ENCODE measurements at places on chromosomes 6 and 20.

- no peak for DNase-seq
Measured at GRCh38 chr6:14500809-14501208, 383.2 kb downstream of the CD83 start.

- no peak for DNase-seq
Measured at GRCh38 chr6:39995633-39996032, 61.4 kb upstream of the MOCS1 start.

DNA sequence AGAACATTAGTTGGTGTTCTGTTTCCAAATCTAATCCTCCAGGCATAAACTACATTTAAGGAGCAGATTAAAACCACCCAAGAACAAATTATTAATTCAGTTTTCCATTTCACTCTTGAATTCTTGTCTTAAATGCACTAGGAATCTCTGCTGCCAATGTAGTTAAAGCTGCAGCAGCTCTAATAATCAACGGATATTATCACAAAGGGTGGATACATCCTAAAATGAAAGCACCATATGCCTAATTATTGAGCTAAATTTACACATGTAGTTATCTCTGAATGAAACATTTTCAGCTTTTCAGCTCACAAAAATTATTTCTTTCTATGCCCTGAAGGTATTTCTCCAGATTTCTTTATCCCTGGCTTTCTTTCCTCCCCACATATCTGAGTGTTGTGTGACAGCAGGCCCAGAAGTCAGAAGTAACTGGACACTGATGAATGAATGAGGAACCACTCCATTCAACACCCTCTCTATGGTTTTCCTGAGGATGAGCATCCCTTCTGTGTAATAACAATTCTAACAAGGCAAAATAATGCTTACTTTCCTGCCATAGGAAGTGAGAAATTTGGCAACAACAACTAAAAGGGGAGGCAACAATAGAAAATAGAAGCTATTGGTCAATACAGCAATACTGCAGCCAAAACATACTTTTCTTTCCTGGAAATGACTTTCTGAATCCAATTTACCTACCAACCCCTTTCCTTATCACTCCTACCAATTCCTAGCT, 14.9 kb downstream of the MAN1A1 start:
- no peak for DNase-seq

DNA sequence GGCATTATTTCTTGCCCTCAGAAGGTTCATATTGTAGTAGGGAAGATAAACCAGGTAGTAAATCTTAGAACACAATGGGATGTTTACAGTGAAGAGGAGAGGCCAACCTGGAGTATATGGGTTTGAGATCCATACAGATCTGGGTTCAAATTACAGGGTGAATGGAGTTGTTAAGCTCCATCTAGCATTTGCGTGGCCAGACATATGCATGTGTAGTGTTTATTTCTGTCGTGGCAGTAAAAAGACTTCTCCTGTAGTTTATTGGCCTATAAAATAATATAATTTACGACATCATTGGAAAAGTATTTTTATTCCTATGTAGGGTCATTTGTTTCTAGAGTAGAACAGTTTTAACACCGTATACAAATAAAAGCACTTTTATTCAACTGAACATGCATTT, 25.2 kb upstream of the TULP4 start:
- DNase-seq, result no peak

DNA sequence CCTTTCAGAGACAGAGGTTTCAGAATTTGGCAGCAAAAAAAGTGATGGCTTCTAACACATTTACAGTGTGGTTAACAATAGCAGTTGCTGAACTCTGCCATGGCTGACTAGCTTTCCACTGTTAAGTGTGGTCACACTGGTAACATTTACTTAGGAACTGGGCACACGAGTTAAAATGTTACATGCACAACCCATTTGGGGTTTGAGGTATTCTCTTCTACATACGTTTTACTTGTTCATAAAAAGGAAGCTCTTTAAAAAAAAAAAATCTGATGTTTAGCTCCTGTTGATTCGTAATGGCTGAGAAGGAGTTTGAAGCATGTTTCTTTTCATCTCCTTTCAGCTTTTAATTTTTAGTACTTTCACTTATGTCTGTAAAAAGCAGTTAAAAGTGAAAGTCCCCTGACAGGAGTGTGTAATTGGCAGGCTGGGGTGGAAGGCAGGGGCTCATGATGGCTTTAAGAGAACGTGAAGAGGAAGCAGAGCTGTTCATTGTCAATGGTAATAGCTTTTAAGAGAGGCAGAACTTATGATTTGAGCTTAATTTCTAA, 245.9 kb downstream of the FARS2 start:
- DNase-seq, result no peak

- DNase-seq, result no peak
Measured at GRCh38 chr6:46626228-46626909, 26.2 kb downstream of the CYP39A1 start.

DNA sequence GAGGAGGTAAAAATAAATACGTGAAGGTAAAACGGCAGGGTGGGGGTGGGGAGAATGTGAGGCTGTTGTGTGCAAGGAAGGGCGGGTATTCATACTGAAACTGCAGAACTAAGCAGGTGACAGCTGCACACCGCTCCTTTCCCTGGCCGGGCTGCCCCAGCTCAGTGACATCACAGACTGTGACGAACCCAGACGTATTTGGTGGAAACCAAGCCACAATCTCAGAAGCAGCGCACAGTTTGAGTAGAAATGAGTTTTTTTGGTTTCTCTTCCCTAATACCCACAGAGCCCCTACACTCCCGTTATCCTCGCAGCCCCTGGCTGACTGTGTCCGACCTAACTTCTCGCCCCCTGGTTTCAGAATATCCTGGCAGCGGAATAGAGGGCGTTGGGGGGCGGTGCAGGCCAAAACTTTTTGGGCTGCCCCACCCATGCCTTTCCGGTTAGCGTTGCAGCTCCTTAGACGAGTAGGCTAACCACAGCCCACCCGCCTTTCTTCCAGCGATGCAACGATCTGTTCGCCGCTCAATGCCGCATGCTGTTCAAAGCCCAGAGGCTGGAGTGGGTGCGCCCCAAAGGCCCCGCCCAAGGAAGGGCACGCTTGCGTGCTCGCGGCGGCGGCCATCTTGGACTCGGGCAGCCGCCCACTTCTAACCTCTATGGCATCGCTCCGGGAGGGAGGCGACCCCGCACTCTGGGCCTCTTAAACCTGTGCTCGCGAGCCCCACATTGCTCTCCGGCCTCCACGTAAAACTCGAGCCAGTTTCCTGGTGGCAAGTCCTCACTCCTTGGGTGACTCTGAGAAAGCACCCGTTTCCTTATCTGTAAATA, 9.1 kb downstream of the BAK1 start:
- peak; percentile 89 for DNase-seq

DNA sequence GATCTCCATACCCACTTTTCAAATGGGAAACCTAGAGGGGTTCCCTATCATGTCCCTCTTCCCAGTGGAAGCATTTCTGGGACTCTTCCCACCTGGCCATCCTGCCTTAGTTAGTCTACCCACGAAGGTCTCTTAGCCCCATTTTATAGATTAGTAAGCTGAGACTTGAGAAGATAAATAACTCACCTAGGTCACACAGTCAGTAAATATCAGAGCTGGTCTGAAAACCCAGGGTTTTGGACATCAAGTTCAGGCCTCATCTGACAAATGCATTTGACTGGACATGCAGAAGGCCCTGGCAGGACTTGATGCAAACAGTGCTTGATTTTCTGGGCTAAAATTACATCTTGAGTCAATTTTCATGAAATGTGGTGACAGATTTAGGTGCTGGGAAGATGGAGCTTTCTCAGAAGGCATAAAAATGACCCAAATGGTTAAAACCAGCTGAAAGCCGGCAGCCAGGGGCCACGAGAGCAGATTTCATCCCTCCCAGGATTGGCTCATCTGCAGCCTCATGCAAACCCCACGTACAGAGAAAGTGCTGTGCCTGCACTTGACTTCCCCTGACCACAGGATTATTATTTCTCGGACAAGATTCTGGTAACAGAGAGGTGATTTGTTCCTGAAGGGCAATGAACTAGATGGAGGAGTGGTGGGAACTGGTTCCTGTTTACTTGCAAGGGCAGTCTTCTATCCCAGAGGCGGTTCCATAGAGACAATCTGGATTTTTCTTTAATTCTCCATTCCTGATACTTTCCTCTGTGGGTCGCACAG, 23.1 kb downstream of the CPNE5 start:
- no peak for DNase-seq

DNA sequence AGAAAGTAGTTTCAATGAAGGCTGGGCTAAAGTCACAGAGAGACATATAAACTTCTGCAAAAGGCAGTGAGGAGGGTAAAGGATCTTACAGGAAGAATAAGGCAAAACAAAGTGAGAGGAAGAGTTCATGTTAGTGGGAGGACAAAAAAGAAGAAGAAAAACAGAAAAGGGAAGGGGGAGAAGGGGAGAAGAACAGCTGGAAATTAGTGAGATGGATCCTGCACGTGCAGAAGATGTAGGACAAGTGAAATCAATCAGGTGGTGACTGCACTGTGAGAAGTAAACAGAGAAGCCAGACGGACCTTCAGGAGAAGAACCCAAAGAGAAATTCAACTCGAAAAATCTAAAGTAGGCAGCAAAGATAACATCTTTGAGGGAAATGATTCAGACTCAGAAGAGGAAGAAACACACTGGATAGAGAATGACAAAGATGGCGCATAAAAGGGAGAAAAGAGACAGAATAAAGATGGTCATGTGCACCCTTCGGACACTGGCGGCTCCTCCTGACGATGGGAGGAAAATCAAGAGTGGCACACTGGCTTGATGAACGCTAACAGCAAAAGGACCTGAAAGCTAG, 105.9 kb downstream of the MYB start:
- DNase-seq, result no peak

DNA sequence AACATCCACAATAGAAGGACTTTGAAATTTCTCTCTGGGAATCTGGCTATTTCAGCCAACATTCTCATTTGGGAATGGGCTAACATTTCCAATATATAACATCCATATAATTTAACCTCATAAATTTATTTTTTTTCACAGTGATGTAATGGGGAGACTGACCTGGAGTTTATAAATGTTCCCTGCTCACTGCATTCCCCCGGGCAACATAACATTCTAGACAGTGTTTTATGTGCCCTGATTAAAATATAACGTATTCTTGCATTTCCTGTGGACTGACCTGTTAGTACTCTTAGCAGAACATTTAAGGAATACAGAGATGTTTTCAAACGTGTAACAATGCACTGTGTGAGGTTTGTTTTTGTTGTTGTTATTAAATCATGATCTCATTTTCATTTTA, 20.9 kb downstream of the TSHZ2 start:
- no peak for DNase-seq

- DNase-seq, result no peak
Measured at GRCh38 chr6:144879436-144879835, 594.3 kb downstream of the UTRN start.

GRCh38 chr20:40960521-40960956, 68.1 kb upstream of the TOP1 start:
- no peak for DNase-seq

DNA sequence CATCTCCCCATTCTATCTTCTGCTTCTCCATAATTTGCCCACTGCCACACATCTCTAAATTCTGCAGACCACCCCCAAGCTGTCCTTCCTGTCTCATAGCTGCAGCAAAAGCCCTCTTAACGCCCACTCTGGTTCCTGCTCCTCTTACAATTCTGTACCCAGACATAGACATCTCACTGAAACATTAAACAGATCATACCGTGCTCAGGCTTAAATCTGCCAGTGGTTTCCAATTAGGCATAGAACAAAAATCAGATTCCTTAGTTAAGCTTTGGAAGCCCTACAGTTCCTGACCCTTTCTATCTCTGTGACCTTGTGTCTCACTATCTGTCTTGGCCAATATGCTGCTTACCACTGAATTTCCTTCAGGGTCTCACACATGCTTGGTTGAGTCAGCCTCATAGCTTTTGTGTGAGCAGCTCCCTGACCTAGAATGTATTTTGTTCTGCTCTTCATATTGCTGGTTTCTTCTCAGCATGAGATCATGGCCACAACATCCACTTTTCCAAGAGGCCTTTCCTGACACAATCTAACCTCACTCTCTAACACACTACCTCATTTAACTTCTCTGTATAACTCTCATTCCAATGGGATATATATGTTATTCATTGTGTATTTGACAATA, 749.7 kb downstream of the MAFB start:
- no peak for DNase-seq

GRCh38 chr20:31723319-31724078, 831 bp upstream of the BCL2L1 start:
- DNase-seq, result peak; percentile 98

- peak; percentile 41 for DNase-seq
Measured at GRCh38 chr20:37336369-37337207, 9.4 kb upstream of the SRC start.

DNA sequence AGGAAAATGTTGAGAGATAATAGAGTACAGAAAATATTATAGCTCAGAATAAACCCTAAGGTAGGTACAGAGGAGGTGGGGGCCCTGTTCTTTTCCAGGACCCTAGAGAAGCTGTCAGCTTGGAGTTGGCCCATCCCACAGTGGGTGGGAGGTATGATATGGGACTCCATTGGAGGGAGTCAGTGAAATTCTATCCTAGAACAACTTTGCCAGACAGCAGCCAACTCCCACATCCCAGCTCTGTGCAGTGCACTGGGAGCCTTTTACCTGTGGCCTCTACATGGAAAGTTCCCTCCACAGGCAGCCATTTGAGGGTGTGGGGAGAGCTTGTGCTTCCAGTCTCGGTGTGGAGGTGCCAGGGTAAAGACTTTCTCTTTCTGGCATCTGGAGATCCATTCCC, 36.8 kb upstream of the CLIC5 start:
- DNase-seq, result no peak

GRCh38 chr6:27101824-27102223, 145.7 kb upstream of the PRSS16 start:
- no peak for DNase-seq

DNA sequence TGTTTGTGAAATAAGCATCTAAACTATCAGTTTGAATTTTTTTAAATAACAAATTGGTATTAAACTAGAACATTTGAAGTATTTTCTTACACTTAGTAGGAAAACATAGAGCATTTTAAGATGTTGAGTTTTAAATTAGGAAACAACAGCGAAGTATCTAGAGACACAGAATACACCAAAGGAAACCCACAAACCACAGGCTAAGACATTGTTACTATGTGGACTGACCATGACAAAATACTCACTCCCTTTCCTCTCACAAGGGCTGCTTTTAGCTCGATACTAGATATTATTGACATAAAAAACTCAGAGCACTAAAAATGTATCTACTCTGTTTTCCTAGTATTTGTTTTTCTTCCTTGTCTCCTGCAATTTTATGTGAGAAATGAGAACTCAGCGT, 266.0 kb upstream of the CITED2 start:
- no peak for DNase-seq

DNA sequence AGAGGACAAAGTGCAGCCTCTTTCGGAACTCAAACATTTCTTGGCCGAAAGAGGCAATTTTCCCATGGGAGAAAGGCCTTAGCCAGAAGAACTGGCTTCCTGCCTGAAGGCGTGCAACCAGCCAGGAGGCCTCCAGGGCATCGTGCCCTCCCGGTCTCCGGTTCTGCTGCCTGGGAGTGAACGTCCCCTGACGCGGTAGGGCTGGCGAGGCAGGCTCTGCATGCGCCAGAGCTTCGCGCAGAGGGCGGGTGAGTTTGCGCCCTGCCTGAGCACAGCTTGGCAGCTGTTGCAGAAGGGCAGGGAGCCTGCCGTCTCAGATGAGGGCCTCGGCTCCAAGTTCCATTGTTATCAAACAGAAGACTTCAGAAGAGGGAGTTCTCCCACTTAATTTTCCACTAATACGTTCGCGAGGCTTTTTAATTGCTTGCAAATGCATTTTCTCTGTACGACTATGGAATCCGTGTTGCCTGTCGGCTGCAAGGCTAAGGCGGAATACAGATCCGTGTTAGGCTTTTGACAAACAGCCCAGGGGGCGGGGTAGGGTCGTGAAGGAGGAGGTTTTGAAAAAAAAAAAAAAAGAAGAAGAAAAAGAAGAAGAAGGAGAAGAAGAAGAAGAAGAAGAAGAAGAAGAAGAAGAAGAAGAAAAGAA, 5.5 kb upstream of the TFAP2D start:
- DNase-seq, result no peak

All from activated CD4-positive, alpha-beta T cell treated with anti-CD3 and anti-CD28 coated beads for 4 hours (primary cell).